Pons (tissue), 1 donor: ENCODE measurements at places on chromosomes 3 and 15.

DNA sequence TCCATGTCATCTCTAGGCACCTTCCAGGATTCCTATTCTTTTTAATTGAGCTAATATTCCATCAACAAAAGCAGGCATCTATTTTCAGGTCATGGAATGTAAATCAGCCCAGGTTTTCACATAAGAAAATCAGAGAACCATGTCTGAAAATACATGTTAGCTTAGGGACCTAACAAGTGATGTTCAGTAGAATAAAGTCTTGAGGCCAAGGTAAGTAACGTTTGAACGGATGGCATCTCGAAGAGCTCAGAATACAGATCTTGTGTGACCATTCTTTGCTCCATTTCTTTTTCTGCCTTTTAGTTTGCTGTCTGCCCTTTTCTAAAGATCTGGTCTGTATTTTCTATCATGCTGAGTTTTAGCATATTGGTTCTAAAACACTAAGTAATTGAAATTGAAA, 16.5 kb upstream of the KCNMB2 start:
- DNase-seq = no peak

GRCh38 chr15:75694241-75695182, 18.1 kb downstream of the CSPG4 start:
- peak; percentile 61 for DNase-seq

DNA sequence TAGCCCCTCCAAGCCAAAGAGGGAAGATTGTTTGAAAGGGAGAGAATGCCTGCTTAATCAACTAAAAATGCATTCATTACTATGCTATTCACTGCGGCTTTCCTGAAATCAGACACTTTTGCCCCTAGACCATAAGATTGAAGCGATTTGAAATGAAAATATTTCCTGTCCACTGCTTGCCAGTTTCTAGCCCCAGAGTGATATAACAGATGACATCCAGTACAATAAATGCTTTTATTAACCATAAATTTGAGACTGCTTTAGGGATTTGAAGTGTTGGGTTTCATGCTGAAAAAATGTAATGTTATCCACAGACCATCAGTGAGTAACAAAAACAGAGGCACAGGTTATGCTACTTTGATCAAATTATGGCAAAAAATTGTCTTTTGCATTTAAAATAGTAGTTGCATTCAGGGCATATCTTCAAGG, 14.1 kb downstream of the IL17RD start:
- DNase-seq = no peak

DNA sequence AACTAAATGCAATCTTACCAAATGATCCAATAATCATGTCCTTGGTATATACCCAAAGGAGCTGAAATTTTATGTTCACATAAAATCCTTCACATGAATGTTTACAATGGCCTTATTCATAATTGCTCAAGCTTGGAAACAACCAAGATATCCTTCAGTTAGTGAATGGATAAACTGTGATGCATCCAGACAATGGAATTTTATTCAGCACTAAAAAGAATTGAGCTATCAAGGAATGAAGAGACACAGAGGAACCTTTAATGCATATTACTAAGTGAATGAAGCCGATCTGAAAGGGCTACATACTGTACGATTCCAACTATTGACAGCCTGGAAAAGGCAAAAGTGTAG, 168.4 kb downstream of the PDE8A start:
- DNase-seq = peak; percentile 89

DNA sequence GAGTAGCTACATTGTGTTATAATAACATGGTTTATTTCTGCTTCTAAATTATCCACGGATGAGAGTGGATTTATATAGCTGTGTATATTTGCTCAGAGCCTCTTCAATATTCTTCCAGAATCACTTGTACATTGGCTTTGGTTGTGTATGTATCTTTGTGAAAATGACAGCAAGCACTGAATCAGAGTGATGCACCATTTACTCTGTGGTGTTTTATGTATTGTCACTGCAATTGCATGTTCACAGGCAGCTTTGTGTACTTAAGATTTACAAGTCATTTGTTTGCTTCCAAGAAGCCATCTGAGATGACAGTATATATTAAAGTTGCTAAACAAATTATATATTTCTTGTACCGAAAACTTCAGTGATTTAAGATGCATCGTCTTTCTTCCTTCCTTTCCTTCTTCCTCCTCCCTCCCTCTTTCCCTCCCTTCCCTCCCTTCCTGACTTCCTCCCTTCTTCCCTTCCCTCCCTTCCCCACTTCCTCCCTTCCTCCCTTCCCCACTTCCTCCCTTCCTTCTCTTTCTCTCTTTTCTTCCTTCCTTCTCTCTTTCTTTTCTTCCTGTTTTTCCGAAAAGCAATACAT, 362.3 kb upstream of the GOLIM4 start:
- no peak for DNase-seq

DNA sequence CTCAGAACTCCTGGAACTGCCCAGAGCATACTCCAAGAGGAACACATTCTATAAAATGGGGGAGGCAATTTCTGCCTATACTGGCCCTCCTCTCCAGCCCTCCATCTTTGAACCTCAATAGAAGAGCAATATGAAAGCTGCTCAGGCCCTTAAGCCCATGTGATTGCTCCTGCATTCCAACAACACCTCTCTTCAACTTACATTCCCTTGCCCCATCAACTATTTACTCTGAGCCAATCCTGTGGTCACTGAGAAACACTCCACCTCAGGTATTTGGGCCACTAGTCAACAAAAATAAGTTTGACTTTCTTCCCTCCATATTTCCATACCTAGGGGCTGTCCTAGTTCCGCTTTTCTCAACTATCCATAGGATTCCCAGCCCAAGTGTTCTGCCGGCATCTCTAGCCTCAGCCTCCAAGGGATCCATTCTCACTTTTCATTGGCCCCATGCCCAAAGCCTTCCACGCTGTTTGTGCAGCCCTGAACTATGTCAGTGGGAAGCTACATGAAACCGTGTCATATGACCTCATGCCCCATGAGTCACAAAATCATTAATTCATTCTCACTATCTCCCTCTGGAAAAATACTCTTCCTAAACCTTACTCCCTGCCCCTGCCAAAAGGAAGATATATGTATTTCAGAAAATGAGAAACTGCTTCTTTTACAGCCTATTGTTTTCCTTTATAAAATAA, 61.6 kb downstream of the GJD2 start:
- DNase-seq = no peak

GRCh38 chr3:126680667-126681055, 23.4 kb upstream of the CHCHD6 start:
- DNase-seq = no peak

DNA sequence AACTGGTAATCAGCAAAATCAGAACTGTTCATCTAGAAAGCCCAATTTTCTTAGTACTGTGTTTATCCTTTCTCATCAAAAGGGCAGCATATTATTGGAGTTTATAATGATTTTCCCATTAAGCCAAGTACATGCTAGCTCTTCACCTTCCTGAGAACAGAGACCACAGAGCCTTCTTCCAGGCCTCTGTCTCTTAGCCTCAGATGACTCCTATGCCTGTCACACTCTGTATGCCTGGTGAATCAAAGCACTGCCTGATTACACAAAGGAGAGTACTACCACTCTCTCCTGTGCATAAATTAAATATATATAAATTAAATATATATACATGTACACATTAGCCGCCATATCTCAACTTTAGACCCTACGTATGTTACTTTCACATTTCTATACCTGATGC, 636.1 kb downstream of the NTRK3 start:
- no peak for DNase-seq

GRCh38 chr15:94125698-94126097, 105.7 kb upstream of the MCTP2 start:
- no peak for DNase-seq

DNA sequence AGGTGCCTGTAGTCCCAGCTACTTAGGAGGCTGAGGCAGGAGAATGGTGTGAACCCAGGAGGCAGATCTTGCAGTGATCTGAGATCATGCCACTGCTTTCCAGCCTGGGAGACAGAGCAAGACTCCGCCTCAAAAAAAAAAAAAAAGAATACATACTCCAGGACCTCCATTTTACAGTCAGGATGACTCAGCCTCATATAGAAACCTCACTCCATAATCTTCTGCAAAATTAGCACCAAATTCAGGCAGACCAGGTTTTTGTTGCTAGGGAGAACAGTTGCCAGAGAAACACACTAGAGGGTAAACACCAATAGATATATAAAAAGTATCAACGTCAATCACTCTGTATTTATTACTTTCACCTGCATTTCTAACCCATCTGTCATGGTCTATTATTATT, 28.3 kb upstream of the AP3B2 start:
- DNase-seq = no peak

GRCh38 chr3:16449369-16449768, 64.1 kb downstream of the RFTN1 start:
- DNase-seq = no peak

- DNase-seq = no peak
Observed at GRCh38 chr3:149459491-149460059, 14.9 kb upstream of the TM4SF4 start.

DNA sequence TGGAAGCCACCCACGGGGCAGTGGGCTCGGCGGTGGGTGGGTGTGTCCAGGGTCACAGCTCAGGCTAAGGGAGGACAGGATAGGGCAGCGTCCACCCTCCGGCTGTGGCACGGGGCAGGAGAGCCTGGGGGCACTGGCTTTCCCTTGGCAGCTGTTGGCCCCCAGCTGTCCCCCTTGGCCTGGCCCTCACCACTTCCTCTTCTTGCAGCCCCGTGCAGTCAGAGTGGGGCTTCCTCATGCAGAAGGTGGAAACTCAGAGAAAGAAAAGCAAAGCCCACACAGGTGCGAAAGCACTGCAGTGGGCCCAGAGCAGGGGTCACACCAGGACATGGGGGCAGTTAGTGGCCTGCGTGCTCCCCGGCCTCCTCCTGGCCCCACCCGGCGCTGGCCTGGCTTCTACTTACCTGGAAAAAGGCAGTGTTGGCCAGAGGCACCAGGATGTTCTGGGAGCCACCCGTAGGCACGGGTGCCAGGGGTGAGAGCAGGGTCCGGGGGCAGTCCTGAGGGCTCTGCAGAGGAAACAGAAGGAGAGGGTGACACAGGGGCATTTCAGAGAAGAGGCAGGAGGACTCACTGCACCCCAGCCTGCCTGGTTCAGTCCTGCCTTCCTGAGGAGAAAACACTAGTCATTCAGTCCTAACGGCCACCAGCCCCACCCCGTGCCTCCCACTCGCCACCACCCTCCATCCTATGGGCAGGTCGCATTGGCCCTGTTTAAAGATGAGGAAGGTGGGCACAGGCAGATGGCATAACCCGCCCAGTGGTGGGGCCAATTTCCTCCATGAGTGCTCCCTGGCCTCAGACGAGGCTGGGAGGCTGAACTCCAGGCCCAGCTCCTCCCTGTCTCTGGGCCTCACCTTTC, 28.3 kb downstream of the PLXND1 start:
- no peak for DNase-seq

DNA sequence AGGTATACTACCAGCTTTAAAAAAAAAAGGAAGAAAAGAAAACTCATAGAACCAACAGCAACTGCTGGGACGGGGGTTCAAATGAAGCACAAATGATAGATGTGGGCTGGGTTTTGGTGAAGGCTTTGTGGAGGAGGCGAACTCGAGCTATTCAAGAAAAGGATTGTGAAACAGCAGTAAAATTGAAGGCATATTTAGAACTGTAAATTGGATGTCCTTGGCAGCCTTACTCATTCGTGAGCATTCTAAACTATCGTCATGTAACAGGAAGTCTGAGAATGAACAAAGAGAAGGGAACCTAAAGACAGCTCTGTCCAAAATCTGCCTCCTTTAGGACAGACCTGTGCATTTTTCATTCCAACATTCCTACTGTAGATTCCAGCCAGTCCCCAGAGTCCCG, 97.8 kb downstream of the LARS2 start:
- no peak for DNase-seq

DNA sequence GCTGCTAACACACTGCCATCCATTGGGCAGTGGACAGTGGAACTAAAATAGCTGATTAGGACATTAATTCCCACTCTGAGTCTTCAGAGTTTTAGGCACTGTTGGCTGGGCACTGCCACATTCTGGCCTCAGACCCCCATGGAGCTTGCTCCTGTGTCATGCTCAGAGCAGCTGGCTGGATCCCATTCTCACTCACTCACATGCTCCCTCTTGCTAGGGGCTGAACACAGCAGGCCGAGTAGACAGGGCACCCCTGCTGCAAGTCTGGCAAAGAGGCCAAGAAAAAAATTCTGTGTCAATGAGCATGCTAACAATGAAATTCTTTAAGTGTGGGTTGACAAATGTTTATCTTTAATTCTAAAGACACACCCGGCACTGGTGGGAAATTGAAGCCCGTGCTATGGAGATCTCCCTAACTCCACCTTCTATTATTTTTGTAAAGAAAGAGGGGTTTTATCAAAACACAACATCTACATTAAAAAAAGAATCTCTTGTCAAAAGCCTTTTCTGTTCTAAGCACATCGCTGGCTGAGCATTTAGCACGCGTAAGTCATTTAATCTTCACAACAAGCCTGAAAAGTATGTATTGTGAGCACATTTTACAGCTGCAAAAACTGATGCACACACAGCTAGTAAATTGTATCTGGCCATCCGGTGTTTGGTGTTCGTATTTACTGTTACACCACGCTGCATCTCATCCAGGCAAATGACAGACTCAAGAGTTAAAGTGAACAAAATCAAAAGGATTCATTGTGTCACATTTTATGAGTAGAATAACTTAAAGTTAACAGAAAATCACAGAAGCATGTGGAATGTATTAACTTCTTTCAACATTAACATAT, 362.1 kb downstream of the PLOD2 start:
- DNase-seq = peak; percentile 5

- DNase-seq = no peak
Observed at GRCh38 chr3:34213478-34213877, 415.0 kb downstream of the PDCD6IP start.

- peak; percentile 49 for DNase-seq
Observed at GRCh38 chr15:98002866-98003265, 42.4 kb downstream of the ARRDC4 start.
